Lung (tissue), 17 donors: ENCODE measurements at places on chromosomes 7 and 10. TPM values are rescaled to one million over a fixed set of nuclear protein-coding genes. Genes with fewer than 3 reads are reported as not detected.

Gene SSC4D
- total RNA-seq, result 2.1 TPM

Gene FOXI2
- total RNA-seq, result not detected

Gene FZD1
- 17.2 TPM for total RNA-seq

GRCh38 chr10:109966961-109967738 is 40.6 kb upstream of the ADD3 start:
- DNase-seq, result peak; percentile 97
- H3K27ac ChIP-seq, result peak overlapping the region; percentile 49

- H3K27ac ChIP-seq, result no peak overlapping the region
- H3K4me3 ChIP-seq, result no peak overlapping the region
- peaks cover 3% of the 10 kb centered on the region for H3K4me1 ChIP-seq
- DNase-seq, result no peak
Measured at GRCh38 chr10:3104251-3104918, 37.0 kb downstream of the PFKP start.

DNA sequence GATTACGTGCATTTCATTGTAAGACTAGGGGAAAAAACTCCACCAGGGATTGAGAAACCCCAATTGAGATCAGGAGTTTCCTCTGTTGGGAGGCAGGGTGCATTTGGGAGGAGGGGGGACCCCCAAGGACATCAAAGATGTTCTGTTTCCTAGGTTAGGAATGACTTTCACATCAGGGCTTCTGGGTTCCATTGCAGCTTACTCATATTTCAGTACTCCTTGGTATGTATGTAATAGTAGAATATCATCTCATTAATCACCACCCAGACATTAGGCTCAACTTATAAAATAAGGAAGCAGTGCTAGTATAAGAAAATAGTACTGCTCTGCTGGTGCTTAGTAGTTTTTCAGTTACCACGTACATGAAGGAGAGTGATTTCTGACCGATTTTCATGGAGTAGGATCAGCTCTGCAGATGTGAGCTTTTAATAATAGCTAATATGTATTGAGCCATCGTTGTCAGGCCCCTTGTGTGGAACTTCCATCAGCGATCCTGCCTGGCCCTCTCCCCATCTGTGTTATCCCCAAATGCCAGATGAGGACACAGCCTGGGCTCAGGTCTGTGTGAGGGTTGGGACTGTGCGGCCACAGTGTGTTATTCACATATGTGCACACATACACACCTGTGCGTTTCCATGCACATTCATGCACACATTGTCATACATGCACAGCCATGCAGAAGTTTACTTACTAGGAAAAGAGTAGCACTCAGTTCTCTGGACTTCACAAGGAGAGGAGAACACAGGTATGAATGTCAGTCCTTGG is 23.5 kb downstream of the UPP1 start:
- H3K4me3 ChIP-seq, result no peak overlapping the region
- H3K4me1 ChIP-seq, result no peaks in the 10 kb centered on the region
- H3K36me3 ChIP-seq, result no peaks in the 10 kb centered on the region
- H3K27ac ChIP-seq, result no peak overlapping the region
- DNase-seq, result no peak
- no peaks in the 10 kb centered on the region for H3K27me3 ChIP-seq

DNA sequence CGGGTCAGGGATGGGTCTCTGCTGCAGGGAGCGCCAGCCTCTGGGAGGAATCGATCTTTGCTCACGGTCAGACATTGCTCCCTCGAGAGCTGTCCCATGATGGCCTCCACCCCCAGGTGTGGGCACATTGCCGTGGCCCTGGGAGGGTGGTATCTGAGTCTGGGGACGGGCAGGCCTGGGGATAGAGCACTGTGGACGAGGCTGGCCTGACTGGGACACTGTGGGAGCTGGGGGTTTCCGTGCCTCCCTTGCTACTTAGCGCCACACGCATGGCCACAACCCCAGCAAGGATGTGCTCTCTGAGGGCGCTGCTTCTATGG is 55.7 kb downstream of the JAKMIP3 start:
- H3K4me3 ChIP-seq, result no peak overlapping the region
- peaks cover 3% of the 10 kb centered on the region for H3K27me3 ChIP-seq
- no peak overlapping the region for H3K27ac ChIP-seq

DNA sequence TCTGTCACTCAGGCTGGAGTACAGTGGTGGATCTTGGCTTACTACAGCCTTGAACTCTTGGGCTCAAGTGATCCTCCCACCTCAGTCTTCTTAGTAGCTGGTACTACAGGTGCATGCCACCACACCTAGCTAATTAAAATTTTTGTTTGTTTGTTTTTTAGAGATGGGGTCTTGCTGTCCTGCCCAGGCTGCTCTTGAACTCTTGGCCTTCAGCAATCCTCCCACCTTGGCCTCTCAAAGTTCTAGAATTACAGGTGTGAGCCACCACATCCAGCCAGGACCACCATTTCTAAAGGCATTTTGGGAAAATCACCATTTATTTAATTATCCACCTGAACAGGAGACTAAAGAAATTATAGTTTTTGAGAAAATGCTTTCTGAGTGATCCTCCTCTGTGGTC is 252.3 kb downstream of the PRPF18 start:
- no peak for DNase-seq
- no peaks in the 10 kb centered on the region for H3K36me3 ChIP-seq
- H3K27ac ChIP-seq, result no peak overlapping the region

- peaks cover 14% of the 10 kb centered on the region for H3K4me1 ChIP-seq
- no peaks in the 10 kb centered on the region for H3K27me3 ChIP-seq
- no peaks in the 10 kb centered on the region for H3K36me3 ChIP-seq
- H3K27ac ChIP-seq, result no peak overlapping the region
- peak; percentile 72 for DNase-seq
Measured at GRCh38 chr7:137818036-137818435, 28.7 kb downstream of the DGKI start.

GRCh38 chr10:70843333-70843732 is 27.6 kb downstream of the SGPL1 start:
- H3K27me3 ChIP-seq, result no peaks in the 10 kb centered on the region
- H3K4me3 ChIP-seq, result no peak overlapping the region
- no peak for DNase-seq
- peaks cover 11% of the 10 kb centered on the region for H3K36me3 ChIP-seq
- peaks cover 6% of the 10 kb centered on the region for H3K4me1 ChIP-seq

DNA sequence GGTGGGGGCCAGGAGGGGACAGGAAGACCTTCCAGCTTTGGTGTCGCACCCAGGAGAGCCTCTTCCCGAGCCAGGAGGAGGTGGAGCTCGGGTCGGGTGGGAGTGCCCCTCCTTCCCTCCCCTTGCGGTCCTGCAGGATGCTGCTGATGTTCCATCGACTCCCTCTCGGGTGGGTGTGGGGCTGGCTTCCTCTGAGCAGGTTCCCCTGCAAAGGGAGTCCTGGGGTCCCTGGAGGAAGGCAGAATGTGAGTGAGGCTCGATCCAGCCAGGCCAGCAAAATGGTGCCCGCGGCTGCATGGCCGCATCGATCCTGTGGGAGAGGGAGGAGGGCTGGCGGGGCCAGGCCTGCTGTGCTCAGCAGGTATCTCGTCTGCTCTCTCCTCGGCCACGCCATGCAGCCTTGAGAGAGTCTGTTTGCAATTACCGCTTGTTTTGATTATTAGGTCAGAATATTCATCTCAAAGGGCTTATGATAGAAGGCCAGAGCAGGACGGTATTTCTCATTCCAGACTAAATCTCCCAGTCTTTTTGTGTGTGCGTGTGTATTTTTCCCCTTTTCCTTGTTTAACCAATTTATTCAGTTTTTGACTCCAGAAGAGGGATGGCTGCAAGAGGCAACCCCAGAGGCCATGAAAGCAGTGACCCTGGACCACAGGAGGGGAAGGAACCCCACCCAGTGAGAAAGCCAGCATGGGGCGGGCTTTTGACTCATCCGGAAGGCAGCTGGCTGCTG is 137.3 kb upstream of the ZMIZ1 start:
- DNase-seq, result no peak
- H3K27me3 ChIP-seq, result no peaks in the 10 kb centered on the region
- no peaks in the 10 kb centered on the region for H3K36me3 ChIP-seq
- peaks cover 6% of the 10 kb centered on the region for H3K4me1 ChIP-seq

DNA sequence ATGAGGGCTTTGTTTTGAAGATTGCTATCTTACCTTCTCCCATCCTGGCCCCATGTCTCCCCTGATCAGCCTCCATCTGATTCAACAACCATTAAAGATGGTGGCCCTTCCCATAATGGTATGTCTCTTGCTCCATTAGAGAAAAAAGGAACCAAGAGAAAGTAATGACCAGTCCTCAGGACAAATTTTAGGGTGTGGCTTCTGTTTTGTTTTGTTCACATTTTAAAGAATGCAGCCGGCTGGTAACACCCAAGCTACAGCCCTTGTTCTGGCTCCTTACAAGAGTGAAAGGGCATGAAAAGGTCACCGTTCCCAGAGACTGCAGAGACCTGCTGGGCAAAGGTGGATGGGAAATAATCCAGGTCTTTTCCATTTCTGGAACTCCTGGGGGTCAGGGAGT is 287.9 kb upstream of the NEBL start:
- no peaks in the 10 kb centered on the region for H3K27me3 ChIP-seq
- no peak for DNase-seq
- H3K27ac ChIP-seq, result no peak overlapping the region
- no peaks in the 10 kb centered on the region for H3K36me3 ChIP-seq
